ENCODE measurements at places on chromosomes 16 and 17.

DNA sequence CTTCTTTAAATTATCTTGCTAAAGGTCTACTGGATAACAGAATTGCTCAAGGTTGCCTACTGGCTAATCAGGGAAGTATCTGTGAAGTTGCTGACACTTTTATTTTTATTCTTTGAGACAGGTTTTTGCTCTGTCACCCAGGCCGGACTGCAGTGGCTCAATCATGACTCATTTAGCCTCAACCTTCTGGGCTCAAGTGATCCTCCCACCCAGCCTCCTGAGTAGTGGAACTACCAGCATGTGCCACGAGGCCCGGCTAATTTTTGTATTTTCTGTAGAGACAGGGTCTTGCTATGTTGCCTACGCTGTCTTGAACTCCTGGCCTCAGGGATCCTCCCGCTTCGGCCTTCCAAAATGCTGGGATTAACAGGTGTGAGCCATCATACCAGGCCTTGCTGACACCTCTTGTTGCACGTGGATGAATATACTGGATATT, 43.1 kb downstream of the GLG1 start:
- DNase-seq: no peak

DNA sequence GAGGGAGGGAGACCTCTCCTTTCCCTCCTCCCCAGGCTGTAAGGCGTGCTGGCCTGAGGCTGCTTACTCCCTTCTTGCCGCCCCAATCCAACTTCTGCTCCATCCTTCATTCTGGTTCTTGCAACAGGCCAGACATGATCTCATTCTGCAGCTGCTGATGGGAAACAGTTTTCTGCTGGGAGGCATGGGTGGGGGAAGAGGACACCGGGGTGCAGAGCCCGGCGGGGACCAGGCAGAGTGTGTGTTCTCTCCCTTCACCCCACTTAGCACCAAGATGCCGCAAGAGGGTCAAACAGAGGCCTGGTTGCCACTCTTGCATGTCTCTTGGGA, 1.4 kb downstream of the SARM1 start:
- no peak for DNase-seq

GRCh38 chr16:1310832-1311200, 1.4 kb downstream of the UBE2I start:
- no peak for DNase-seq

GRCh38 chr16:50566014-50566962, 18.1 kb downstream of the NKD1 start:
- no peak for DNase-seq

GRCh38 chr16:56262148-56262547, 70.9 kb downstream of the GNAO1 start:
- DNase-seq: peak; percentile 31

DNA sequence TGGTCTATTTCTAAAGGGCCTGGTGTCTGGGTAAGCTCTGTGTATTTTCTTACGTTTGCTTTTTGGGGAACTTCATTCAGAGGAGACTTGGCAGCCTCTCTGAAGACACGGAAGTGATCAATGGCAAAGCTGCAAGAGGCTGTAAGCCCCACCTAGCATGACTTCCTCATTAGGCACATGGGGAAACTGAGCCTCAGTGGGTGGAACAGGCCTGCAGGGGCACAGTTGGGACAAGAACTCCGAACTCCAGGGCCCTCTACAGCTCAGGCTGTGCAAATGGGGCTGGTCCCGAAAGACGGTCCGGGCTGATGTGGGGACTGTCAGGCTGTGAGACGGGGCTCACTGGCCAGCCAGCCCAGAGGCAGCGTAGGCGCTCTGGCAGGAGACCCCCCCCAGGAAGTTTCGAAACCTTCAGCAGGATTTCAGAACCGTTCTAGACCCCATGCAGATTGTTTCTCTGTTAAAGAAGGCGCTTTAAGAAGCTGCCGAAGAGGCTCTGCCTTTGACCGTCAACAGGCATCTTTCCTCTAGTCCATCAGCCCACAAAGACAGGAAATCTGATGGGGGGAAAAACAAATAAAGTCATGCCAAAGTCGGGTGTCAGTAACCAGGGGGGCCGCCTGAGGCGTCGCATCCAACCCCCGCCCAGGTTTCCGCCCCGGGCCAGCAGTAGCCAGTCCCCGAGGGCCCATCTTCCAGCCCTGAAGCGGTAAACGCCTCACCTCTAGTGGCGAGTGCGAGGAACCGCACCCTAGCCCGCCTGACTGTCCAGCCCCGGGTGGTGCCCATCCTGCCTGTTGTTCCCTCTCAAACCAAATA, 79.8 kb upstream of the TBC1D3K start:
- DNase-seq: peak; percentile 7

GRCh38 chr16:56970934-56971767, 9.4 kb downstream of the CETP start:
- DNase-seq: no peak

GRCh38 chr16:22206013-22206841, at the start of gene EEF2K:
TSS of gene EEF2K (plus strand) at chr16:22206278. CDS start at chr16:22225730, 19,452 bp downstream.
- peak; percentile 75 for DNase-seq

GRCh38 chr16:3797904-3798811, 80.8 kb upstream of the TRAP1 start:
- no peak for DNase-seq

DNA sequence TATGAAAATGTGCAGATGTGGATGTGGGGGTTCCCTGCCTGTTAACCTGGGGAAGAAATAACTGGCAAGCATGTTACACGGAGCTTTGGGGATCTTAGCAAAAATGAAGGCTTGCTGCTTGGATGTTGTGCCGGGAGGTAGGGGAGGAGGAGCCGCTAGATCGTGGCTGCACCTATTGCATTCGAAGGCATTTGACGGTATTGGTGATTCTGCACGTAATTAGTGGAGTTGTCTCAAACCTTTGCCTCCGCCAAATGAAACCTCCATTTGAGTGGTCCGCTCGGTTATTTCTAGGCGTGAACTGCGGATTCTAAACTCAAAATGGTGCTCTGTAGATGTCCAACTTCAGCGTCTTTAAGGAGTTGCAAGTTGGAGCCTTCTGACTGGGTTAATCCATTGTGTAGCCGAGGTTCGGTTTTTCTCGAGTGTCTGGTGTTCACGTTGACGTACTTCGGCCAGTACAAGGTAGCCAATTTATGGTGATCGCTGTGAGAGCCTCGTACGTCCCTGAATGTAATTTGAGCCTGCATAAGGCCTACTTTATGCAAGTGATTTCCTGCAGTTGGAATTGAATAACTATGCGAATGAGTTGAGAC, 1.5 kb downstream of the TNRC6C start:
- DNase-seq: no peak

- DNase-seq: no peak
These were observed 251.6 kb downstream of the KCNJ2 start for GRCh38 chr17:70420861-70421445.

DNA sequence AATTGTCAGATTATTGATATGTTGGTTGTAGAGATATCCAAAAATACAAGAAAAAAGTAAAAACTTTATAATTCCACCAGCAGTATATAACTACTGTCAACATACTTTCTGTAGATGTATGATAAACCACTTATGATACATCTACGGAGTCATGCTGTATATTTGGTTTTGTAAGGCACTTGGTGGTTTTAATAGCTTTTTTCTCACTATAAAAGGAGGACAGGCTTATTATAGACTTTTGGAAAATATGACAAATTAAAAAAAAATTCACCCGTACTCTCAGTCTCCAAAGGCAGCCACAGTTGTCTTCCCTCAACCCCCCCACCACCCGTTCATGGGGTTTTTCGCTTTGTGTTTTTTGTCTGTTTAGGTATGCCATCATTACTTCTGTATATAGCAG, 14.8 kb downstream of the RAI1 start:
- no peak for DNase-seq

GRCh38 chr17:56641373-56641772, 47.9 kb downstream of the NOG start:
- no peak for DNase-seq

GRCh38 chr17:51833045-51833444, 325.5 kb downstream of the CA10 start:
- no peak for DNase-seq

DNA sequence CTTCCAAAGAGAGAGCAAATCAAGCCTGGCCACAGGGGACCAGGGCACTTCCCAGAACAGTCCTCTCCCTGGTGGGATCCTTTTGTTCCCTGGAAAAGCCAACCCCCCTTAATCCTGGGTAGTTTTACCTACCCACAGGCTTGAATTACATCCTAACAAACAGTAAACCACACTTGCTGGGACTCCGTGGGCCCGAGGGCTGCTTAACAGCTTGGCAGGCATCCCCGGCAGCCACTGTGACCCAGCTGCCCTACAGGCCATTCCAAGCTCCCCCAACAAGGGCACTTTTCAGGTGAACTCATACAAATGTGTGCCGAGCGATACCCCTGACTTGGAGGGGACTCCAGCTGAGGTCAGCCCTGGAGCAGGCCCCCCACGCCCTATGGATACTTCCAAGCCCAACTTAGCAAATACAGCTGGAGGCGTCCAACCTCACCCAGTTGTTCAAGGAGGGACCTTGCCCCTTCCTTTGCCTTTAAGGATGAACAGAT, 26.4 kb downstream of the ADCY9 start:
- DNase-seq: no peak

DNA sequence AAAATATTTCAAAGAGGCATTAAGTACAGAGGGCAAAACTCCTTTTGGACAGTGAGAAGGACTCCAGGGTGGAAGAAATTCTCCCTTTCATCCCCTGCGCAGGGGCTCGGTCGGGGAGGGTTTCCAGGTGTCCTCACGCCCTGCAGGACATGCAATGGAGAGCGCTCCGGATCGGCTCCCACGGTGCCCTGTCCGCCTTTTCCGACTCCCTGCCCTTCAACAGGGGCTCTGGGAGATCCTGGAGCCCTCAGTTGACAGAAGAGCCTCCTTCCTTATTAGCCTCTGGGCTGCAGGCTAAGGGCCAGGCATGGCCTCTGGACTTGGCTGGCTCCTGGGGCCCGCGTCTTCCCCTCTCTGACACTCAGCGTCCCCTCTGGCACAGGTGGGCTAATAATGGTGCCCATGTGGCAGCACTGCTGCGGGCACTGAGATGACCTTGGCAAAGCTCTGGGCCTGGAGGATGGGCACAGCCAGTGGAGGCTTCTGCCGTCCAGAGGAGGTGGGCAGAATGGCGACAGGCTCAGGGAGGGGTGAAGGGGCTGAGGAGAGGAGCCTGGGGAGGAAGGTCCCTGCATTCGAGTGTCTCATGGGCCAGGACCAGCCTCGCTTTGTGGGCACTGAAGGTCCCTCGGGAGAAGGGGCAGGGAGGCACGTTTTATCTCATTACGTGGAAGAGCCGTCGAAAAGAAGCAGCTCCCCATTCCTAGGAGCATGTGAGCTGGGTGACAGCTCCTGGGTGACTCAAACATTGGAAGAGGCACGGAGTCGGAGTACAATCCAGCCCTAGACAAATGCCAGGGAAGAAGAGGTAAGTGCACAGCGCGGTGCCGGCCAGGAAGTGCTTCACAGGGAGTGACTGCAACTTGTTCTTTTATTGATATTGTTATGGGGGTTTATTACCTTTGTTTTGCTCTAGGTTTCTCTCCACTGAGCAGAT, 161.7 kb downstream of the IRF8 start:
- DNase-seq: no peak

DNA sequence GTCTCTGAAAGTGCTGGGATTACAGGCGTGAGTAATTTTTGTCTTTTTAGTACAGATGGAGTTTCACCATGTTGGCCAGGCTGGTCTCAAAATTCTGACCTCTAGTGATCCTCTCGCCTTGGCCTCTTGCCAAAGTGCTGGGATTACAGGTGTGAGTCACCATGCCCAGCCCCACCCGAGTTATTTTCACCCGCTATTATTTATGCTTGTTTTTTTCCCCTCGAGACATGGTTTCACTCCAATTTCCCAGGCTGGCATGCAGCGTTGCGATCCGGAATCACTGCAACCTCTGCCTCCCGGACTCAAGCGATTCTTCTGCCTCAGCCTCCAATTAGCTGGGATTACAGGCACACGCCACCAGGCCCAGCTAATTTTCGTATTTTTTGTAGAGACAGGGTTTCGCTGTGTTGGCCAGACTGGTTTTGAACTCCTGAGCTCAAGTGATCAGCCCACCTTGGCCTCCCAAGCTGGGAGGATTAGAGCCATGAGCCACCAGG, 9.2 kb downstream of the RPL23 start:
- DNase-seq: no peak

- no peak for DNase-seq
These were observed 49.1 kb downstream of the ZNF778 start for GRCh38 chr16:89266521-89267134.

- no peak for DNase-seq
These were observed 124.9 kb downstream of the MRTFB start for GRCh38 chr16:14196011-14196410.

DNA sequence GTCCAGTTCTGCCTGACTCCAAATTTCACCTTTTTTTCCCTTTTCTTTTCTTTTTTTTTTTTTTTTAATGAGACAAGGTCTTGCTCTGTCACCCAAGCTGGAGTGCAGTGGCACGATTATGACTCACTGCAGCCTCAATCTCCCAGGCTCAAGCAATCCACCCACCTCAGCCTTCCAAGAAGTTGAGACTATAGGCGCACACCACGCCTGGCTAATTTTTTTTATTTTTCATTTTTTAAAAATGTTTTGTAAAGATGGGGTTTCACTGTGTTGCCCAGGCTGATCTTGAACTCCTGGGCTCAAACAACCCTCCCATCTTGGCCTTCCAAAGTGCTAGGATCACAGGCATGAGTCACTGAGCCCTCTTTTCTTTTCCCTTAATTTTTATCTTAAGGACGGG, 33.4 kb upstream of the RBBP6 start:
- DNase-seq: no peak

DNA sequence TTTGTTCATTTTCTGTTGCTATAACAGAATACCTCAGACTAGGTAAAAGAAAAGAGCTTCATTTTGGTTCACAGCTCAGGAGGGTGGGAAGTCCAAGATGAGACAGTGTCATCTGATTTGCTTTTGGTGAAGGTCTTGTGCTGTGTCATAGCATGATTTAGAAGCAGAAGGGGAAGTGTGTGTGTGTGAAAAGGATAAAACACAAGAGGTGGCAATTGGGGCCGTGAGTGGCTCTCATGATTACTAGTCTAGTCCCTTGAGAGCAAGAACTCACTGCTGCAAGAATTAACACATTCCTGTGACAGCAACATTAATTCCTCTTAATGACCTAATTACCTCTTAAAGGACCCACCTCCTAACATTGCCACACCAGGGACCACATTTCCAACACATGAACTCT, 8.3 kb downstream of the SLC35G3 start:
- no peak for DNase-seq

GRCh38 chr17:16352303-16352666, 984 bp downstream of the CENPV start:
- peak; percentile 5 for DNase-seq

Measured in activated T-helper 1 cell treated with anti-CD3 and anti-CD28 coated beads, Interleukin-2, amount 50 U/mL, for 16 hours (primary cell).